Erythroblast (primary cell): ENCODE measurements at places on chromosomes 11 and 22.

- no peak for DNase-seq
These were observed 79.0 kb downstream of the ABTB2 start for GRCh38 chr11:34278693-34279297.

- no peak for DNase-seq
These were observed 115.9 kb downstream of the FBXO7 start for GRCh38 chr22:32590556-32590955.

GRCh38 chr22:23751441-23751996, 607 bp upstream of the ZNF70 start:
- peak; percentile 63 for DNase-seq

DNA sequence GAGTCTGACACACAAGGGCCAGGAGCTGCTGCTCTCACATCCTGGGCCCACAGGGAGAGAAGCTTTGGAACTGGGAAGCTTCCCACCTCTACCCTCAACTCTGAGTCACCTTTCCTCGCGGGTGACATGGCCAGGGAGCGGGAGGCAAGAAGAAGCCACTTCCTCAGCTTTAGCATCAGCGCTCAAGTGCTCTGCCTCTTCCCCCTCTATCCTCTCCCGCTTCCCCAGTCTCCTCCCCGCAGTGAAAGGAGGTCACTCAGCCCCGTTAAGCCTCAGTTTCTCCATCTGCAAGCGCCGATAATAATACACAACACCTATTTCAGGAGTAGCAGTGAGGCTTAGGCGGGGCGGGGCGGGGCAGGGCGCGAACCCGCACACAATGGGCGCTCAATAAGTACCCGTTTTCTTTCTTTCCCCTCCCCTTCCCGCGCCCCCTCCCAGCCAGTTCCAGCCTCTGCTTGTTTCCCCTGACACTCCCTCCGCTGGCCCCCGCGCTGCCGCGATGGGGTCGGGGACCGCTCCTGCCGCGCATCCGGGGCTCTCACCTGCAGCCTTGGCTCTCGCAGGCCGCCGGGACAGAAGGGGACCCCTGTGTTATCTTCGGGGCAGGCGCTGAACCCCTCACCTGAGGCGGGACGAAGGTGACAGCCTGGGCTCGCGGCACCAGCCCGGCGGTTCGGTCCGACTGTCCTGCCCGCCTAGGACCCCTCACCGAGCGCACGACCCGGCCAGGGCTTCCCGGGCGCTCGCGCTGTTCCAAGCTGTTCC, 892 bp downstream of the GDPD5 start:
- peak; percentile 53 for DNase-seq

DNA sequence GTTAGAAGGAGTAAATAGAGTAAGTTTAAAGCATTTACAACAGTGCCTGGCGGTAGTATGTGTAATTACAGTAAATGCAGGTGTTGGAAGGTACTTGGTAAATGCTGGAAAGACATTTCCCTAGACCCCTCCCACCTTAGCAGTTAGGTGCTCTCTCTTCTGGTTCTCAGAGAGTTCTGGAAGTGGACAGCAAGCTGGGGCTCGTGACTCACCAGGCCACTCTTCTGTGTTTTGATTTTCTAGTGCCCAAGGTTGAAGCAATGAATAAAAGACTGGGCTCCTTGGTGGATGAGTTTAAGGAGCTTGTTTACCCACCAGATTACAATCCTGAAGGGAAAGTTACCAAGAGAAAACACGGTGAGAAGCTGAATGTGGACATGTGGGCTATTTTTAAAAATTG, 27.6 kb downstream of the SNU13 start:
- no peak for DNase-seq

DNA sequence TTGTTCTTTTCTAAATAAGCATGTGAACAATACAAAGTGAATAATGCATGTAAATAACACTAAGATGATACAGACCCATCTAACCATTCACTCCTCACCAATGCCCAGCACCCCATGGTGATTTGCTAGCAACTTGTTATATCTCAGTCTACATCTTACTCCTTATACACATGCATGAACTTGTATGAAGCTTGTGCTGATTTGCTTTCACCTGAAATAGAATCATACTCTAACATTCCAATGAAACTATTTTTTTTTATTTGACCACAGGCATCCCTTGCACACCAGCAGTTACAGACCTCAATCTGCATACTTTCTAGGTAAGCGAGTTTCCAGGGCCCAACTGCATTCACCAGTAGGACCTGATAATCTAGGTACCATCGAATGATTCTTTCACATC, 873.6 kb downstream of the OPCML start:
- no peak for DNase-seq

GRCh38 chr11:27860811-27861210, 160.6 kb upstream of the BDNF start:
- no peak for DNase-seq

- no peak for DNase-seq
These were observed 35.2 kb downstream of the ALG9 start for GRCh38 chr11:111836162-111836561.

DNA sequence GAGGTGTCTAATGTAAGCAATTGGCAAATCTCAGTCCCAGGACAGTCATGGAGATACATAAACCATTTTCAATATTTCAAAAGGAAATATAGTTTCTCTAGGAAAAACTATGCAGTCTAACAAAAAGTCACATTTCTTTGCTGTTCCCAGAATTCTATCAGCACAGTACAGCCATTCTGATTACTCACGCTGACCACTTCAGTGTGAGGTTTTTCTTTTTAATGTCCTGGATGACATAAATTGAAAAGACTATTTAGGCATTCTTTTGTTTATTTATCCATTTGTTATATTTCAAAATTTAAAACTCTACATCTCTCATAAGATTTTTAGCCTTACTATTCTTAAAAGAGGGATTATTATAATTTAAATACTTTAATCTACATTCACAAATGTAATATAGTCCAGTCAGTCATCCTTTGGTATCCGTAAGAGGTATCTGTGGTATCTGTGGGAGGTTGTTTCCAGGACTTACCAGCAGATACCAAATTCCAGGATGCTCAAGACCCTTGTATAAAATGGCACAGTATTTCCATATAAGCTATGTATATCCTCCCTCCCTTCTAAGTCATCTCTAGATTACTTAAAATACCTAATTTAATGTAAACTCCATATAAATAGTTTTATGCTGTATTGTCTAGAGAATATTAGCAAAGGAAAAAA, 331.1 kb upstream of the PITPNB start:
- no peak for DNase-seq

GRCh38 chr11:62603776-62604299, 2.2 kb upstream of the MTA2 start:
- DNase-seq, result no peak

GRCh38 chr11:63760487-63761079, 8.0 kb downstream of the ZFTA start:
- no peak for DNase-seq

DNA sequence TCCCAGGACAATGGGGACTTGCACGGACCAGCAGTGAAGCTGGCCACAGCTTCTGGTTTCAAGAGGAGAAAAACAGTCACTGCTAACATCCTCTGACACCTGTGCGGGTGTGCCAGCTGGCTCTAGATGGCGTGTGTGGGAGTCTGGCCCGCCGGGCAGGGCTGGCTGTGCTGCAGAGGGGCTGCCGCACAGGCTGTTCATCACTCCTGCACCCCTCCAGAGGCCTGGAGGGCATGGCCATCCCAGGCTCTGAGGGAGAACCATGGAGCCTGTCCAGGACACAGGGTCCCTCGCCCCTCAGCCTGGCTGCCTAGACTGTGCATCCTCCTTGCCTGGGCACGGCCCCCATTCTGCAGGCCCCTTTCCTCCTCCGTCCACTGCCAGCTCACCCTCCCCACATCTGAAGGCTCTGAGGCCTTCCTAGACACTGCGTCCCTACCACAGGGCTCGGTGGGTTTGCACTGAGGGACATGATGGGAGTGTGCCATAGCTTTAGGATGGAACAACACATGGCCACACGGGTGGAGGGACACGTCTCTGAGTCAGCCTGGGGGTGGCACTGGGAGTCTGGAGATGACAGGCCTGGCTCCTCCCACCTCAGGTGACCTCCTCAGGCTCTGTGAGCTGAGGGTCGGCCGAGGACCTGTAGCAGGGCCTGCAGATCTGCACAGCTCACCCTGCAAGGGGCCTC, 42.1 kb upstream of the GNB1L start:
- no peak for DNase-seq

- DNase-seq, result no peak
These were observed 11.6 kb downstream of the IGSF22 start for GRCh38 chr11:18714443-18714780.

GRCh38 chr22:30327864-30328345, 1.2 kb upstream of the TBC1D10A start:
- no peak for DNase-seq

DNA sequence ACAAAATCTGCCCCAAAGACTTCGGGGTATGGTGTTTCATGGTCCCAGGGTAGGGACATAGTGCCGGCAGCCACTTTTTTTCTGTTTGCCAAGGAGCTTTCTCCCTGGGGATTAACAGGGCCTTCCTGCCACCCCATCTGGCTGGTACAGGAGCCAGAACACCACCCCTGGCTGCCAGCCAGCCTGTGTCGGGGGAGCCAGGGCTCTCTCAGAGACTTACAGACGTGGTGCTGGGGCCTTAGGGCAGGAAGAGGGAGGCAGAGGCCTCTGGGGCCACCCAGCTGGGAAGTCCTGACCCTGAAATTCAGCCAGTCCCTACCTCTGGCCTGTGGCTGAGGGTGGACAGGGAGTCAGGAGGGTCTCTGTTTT, 52.4 kb upstream of the CDON start:
- DNase-seq, result no peak

DNA sequence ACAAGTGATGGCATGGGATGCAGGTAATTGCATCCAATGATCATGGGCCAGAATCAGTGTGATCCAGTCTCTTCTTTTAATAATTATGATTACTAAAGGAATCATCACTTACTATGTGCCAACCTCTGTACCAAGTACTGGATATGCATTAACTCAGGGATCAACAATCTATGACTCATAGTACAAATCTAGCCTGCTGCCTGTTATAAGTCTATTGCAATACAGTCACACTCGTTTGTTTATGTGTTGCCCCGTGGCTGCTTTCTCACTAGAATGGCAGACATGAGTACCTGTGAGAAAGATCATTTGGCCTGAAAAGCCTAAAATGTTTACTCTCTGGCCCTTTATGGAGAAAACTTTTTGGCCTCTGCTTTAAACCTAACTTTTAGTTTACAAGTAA, 45.0 kb downstream of the OR6Q1 start:
- no peak for DNase-seq

- peak; percentile 50 for DNase-seq
These were observed 821 bp downstream of the CELF1 start for GRCh38 chr11:47552056-47552565.

DNA sequence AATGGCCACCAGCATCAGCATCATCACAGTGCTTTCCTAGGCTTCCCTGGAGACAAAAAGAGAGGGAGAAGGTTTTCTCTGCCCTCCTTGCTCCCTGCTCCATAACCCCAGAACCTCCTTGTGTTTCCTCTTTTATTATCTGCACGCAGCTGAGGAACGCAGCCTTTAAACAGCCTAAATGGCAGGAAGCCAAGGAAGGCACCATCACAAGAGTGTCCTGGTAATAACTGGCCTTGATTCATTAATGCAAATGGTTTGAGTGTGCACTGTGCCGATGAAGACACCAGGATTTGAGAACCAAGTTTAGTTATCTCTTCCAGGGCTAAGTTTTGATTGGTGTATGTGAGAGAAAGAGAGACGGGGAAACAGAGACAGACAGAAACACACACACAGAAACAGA, 29.4 kb upstream of the DRD2 start:
- DNase-seq, result no peak

GRCh38 chr11:101810546-101810945, 104.3 kb upstream of the CEP126 start:
- DNase-seq, result no peak

GRCh38 chr11:32429477-32429876, 5.9 kb downstream of the WT1 start:
- no peak for DNase-seq

DNA sequence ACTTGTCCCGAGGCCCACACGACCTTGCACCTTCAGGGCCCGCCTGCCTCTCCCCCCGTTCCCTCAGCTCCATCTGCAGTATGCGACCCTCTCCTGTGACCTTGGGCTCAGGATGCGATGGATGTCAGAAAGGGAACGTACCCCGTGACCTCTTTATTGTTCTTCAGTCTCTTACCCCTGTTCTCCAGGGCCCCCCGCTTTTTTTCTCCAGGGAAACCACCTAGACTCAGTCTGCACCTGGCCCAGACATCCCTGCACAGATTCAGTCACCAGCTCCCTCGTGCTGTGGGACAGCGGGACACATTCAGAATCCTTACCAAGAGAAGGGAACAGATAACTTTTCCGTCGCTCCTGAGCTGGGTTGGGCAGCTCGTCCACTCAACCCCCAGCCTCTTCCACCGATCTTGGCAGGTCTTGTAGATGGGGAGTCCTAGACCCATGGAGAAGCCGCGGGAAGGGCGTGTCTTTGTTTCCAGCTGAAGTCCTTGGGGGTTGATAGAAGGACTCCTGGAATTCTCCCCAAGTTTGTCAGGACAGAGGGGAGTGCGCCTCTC, 1.4 kb upstream of the PHOX2A start:
- no peak for DNase-seq

DNA sequence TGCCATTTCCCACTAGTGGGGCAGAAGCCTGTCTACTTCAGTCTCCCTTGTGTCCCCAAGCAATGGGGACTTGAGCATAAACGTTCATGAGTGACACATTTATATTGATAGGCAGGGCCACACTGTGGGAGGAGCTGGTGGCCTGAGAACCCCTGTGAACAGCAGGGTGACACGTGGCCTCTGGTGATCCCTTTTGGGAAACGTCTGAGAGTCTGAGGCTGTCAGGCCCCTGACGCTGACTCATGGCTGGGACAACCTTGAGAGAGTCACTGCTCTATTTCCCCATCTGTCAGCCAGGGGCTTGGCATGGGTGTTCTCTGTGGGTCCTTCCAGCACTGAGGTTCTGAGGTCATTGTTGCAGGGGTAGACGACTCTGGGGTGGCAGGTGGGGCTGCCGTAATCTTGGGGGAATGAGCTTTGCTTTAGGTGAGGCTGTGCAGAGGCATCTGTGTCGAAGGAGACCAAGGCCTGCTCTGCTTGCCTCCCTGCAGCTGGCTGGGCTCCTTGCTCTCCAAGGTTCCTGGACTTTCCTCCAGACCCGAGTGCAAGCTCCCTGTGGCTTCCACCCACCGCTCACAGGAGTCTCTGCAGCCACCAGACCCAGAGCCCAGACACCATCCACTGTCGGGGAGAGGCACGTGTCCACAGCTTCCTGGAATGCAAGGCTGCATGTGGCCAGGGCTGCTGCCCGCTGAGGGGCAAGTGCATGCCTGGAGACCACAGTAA, 54.7 kb downstream of the SMIM38 start:
- no peak for DNase-seq

DNA sequence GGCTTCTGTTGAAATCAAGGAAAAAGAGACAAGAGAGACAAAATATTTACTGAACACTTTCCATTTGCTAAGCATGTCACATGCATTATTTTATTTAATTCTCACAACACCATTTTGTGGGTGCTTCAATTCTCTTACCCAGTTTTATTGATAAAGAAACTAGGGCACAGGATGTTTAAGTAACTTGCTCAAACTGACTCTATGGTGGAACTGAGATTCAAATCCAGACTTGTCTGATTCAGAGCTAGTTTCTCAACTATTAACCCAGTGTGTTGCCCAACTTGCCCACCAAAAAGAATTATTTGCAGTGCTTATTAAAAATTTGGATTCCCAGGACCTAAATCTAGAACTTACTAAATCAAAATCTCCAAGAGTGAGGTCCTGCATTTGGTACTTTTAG, 21.5 kb upstream of the MSANTD4 start:
- DNase-seq, result no peak

GRCh38 chr11:3199537-3200295, 18.9 kb downstream of the MRGPRG start:
- no peak for DNase-seq
